ENCODE measurements at places on chromosomes 2 and 18.

- no peak for DNase-seq
These were observed 480.0 kb upstream of the SYT4 start for GRCh38 chr18:43757273-43757672.

DNA sequence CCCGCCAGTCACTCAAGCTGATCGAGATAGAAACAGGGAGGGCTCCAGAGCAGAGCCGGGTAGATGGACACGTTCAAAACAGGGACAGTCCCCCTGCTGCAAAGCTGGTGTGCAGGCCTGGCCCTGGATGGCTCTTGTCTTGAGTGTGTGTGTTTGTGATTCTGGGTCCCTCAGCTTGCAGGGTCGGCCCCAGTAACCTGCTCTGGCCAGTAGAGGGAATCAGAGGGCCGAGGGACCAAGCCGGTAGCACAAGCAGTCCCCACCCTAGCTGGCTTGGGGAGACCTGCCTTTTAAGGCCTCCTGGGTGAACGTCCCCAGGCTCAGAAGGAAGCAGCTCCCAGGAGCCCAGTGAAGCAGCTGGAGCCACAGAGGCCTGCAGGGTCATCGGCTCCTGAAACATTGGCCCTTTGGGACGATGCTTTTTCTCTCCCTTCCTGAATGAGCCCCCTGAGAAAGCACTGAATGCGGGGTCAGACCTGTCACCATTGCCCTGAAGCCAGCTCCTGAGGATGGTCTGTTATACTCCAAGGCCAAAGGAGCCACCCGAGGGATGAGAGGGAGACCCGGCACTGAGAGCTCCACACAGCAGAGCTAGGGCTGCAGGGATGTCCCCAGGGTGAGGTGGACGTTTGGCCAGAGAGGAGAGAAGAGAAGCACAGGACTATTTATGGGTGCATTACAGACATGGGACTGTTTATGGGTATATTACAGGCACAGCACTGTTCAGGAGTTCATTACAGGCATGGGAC, 15.4 kb upstream of the MLPH start:
- peak; percentile 22 for DNase-seq

DNA sequence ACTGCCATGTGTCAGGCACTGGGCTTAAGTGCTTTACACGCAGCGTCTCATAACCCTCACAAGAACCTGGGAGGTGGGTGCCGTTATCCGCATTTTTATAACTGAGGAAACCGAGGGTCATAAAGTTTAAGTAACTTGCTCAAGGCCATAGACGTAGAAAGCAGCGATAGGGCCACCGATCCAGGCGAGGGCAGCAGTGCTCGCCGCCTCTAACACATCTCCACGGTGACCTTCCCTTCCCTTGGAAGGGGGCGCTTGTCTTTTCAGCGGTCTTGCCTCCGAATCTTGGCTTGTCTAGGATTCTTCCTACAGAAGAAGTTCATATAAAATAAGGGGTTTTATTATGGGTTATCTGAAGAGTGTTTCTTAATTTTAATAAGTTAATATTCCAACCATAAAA, 186.6 kb downstream of the GBX2 start:
- DNase-seq: peak; percentile 34

- peak; percentile 66 for DNase-seq
These were observed 84.3 kb downstream of the GATA6 start for GRCh38 chr18:22253676-22254075.

- DNase-seq: no peak
These were observed 16.7 kb upstream of the RAPH1 start for GRCh38 chr2:203551778-203552177.

GRCh38 chr2:142234741-142235140, 103.9 kb upstream of the LRP1B start:
- no peak for DNase-seq

GRCh38 chr18:54296062-54296461, 26.7 kb downstream of the POLI start:
- peak; percentile 14 for DNase-seq
